ENCODE measurements at places on chromosomes 6 and 20.
A peak's percentile ranks its signal among the peaks of the same experiment; 100 is the strongest.

GRCh38 chr6:41155132-41155805 is 1.1 kb upstream of the TREML1 start:
- DNase-seq, result no peak

DNA sequence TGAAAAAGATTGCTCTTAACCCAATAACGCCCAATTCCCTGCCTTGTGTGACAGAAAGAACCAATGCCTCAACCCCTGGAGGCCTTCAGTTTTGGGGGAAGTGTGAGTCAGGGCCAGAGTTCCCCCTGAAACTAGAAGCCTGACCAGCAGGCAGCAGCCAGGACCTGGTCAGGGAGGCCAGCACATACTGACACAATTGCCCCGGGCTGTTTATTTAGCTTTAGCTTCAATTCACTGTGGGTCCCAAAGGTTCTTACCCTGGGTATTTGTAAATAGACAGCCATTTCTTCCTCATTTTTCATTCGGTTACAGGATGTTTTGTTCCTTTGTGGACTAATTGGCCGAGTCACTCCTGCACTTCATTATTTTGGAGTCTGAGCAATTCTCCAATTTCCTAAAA is 195.6 kb downstream of the PKHD1 start:
- no peak for DNase-seq

DNA sequence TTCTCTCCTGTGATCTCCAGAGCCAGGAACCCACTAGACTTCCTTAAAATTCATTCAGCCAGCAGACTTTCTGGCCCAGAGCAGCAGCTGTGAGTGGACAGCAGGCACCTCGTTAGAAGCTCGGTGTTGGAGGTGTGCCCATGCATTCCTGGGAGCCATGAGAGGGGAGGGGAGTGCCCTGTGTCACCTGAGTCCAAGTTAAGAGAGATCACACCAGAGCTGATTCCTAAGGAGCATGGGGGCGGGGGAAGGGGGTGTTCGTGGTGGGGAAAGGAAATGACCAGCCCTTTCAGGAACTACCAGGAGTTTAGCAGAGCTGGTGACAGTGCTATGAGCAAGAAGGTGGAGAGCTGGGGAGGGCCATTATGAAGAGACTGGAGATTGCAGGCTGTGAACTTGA is 46.9 kb downstream of the GFRA4 start:
- no peak for DNase-seq

DNA sequence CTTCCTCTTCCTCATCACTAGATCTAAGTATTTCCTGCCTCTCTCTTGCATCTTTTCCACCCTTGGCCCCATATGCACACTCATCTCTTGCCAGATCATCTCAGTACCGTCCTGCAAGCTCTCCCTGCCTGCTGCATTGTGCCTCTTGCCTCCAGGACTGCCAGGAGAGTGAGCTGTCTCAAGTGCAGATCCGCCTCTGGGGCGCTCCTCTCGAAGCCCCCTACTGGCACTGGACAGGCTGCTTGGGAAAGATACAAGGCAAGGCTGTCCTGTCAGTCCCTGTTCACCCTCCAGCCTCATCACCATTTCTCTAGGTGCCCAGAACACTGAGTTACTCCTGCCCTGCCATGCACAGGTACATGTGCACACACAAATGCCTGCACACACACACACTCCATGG is 10.2 kb downstream of the SYNDIG1 start:
- no peak for DNase-seq

GRCh38 chr6:33276864-33277662 is at the start of gene B3GALT4:
Gene B3GALT4, plus strand, starts transcription at chr6:33277123. Its CDS starts 297 bp downstream, at chr6:33277420.
- DNase-seq, result peak; percentile 76

DNA sequence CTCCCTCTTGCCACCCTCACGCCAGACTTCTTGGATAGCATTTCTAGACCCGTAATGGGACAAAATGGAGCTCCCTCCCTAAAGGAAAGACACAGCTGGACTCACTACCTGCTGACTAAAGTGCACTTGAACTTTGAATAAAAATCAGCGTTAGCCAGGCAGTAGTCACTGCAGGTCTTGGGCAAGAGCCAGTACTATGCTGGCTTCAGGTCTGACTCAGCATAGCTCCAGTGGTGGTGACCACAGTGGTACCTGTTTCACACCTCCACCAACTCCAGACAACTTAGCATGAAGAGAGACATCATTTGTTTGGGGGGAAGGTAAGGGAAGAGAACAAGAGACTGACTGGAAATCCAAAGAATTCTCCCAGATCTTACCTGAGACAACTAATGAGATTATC is 906.8 kb downstream of the GRIK2 start:
- DNase-seq, result no peak

DNA sequence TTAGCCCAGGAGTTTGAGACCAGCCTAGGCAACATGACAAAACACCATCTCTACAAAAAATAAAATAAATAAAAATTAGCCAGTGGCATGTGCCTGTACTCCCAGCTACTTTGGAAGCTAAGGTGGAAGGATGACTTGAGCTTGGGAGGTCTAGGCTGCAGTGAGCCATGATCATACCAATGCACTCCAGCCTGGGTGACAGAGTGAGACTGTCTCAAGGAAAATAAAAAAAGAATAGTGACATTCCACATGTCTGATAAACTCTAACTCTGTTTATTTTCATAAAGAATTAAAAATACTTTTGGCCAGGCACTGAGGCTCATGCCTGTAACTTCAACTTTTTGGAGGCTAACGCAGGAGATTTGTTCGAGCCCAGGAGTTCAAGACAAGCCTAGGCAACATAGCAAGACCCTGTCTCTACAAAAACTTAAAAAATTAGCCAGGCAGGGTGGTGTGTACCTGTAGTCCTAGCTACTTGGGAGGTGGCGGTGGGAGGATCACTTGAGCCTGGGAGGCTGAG is 115.1 kb downstream of the GJA1 start:
- no peak for DNase-seq

GRCh38 chr20:32667027-32667426 is 6.7 kb downstream of the C20orf203 start:
- DNase-seq, result no peak

Data from uterus (tissue), 4 donors.